ENCODE measurements at places on chromosomes 3 and 15.

- DNase-seq: no peak
Measured at GRCh38 chr15:79434361-79434760, 2.2 kb downstream of the MINAR1 start.

DNA sequence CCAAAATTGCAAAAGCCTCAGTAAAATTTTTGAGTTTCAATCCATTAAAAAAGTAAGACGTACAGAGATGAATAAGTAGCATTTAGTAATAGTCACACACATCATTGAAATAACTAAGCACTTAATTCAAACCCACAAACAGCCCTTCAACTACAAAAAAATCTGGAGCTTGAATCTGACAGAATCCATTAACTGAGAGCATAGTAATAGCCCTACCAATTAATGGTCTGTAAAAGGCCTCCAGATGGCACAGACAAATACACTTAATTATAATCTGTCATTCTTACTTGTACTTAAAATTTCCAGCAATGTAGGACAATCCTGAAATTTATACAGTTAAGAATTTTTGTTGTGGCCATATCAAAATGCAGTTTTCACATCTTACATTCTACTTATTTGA is 246.9 kb downstream of the VGLL3 start:
- no peak for DNase-seq

GRCh38 chr3:120169407-120169806 is 75.2 kb upstream of the GSK3B start:
- no peak for DNase-seq

DNA sequence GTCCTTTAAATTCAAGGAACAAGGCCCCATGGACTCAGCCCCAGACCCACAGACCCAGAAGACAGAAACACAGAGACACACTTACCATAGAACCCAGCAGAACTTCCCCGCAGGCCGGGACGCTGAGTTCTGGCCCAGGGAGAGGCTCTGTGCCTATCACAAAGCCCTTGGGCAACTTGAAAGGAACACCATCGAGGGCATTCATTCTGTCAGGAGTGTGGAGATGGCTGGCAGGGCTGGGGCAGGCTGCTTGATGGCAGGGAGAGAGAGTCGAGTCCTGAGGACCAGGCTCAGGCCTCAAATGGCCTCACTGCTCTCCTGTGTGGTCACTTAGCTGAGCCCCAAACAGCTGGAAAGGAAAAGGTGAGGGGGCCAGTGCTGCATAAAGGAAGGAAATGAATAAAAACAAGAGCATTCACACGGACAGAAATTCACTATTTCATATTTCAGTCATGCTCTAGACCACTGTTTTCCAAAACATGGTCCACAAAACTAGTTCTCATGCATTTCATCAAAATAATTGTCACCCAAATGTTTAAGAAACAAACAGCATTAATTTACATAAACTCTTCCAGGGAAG is 8.9 kb downstream of the UBAP1L start:
- no peak for DNase-seq

- DNase-seq: peak; percentile 71
Measured at GRCh38 chr15:39286706-39287105, 294.2 kb upstream of the THBS1 start.

DNA sequence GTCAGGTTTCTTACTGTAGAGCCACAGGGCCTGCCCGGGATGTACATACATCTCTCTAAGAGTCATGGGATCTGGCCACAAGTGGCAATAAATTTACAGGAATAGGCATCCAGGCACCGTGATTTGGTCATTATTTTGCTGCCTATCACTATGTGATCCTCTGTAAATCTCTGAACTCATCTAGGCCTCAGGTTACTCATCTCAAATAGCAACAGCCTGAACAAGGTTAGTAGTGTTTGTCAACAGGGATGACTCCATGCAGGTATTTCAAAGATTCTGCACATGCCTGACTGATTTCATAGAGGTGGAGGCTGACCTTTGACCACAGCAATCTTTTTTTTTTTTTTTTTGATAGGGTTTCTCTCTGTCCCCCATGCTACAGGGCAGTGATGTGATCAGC is 88.8 kb upstream of the TBL1XR1 start:
- peak; percentile 32 for DNase-seq

GRCh38 chr3:184491867-184492615 is 69.5 kb upstream of the EPHB3 start:
- DNase-seq: peak; percentile 63

DNA sequence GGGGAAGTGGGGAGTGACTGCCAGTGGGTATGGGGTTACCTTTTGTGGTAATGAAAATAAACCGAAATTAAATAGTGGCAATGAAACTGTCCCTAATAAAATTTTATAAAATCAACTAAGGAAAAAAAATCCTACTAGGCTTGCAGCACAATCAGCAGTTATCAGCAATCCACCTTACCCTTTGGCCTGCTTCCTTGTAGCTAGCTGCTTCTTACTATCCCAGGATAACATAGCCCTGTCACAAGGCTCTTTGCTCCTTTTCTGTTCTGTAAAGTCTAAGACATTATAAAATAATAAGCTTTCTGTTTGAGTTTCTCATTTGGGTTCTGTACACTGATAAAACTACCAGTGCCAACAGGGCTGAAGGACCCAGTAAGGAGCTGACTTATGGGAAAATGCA is 23.0 kb upstream of the CTXND1 start:
- no peak for DNase-seq

GRCh38 chr3:24674261-24674660 is 179.6 kb upstream of the THRB start:
- no peak for DNase-seq

DNA sequence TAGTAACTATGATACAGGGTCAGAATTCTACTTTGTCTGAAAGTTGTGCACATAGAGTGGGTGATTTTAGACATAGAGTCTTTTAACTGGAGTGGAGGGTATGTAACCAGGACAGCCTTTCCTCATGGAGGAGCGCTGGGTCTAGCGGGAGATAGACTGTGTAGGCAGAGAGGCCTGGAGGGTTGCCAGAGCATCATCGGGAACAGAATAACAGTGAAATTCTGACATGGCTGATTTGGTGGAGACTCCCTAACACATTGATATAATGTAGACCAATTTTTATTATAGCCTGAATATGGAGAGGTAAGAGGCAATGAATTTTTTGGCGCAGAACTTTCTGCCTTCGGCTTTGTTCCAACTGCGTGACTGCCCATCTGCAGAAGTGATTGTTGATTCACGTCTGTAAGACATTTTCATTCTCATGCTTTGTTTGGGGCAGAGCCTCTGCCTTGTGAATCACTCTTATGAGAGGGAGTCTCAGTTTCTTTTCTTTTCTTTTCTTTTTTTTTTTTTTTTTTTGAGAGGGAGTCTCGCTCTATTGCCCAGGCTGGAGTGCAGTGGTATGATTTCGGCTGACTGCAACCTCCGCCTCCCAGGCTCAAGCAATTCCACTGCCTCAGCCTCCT is 16.0 kb downstream of the LPP start:
- DNase-seq: no peak

DNA sequence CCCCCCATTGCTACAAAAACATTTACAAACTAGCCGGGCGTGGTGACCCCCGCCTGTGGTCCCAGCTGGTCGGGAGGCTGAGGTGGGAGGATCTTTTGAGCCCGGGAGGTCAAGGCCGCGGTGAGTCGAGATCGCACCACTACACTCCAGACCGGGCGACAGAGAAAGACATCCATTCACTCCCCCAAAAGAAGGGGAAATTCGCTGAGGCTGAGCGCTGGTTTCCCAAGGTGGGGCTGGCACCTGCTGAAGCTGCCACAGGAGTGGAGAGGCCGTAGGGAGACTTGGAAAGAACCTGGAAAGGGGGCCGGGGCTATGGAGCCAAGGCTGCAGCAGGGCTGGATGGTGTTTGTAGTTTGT is 732 bp upstream of the CRTC3 start:
- no peak for DNase-seq

DNA sequence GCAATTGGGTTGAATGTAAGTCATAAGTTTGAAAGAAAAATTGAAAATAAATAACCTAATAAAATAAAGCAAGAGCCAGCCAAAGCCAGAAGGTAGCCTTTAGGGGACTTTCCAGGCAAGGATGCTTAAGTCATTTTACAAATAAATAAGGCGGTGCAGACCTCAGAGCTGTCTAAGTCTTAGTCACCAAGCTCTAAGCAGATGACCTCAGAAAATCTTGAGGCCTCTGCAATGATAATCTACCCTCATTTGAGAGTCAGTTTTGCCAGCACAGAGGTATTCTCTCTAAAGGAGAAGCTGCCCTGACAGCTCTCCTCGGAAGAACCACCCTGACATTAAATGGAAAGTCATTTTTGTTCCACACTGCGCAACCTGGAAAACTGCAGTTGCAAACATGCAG is 113.9 kb downstream of the OXNAD1 start:
- peak; percentile 16 for DNase-seq

DNA sequence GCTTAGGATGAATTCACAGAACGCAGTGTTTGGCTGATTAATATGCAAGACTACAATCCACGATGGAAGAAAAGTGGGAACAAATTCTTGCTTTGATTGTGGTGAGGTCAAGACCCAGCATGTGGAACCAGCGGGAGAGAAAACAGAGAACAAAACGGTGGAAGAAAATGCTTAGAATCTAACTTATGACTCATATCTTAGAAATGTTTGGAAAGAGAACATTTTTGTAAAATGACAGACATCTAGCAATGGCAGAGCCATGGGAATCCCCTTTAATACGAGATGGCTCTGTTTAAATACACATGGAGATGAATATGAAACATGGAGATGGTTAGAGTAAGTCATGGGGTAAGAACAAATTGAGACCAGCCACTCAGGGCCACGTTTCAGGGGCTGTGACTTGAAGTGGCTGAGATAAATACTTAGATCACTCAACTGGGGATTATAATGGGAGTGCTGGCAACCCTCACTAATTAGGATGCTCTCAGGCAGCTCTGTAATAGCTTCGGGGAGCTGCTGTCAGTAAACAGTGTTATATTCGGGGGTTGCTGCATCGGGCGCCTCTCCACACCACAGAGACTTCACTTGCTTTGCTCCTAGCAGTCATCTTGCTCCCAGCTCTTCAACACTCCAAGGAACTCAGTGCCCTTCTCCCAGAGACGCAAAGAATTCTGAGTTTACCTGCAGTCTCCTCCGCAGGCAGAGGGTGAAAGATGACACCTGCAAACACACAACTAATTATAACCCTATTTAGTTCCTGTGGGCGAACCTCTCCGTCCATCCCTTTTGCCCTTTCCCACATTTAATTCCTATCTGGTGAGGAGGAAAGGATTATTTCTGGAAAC is 68.0 kb upstream of the ONECUT1 start:
- no peak for DNase-seq

DNA sequence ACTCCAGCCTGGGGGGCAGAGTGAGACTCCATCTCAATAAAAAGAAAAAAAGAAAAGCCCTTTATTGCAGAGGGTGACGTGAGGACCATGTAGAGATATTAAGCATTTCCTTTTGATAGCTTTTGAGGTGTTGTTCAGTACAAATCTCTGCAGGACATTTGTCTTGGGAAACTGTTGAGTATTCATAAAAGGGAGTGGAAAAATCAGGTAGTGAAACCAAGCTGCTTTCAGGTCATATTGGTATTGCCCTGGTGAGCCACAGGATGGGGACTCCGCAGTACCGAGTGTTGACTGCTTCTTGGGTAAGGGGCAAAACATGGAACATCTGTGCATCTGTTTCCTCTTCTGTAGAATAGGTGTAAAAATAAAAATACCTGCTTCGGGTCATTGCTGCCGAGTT is 9.9 kb downstream of the ITPR1 start:
- DNase-seq: no peak

DNA sequence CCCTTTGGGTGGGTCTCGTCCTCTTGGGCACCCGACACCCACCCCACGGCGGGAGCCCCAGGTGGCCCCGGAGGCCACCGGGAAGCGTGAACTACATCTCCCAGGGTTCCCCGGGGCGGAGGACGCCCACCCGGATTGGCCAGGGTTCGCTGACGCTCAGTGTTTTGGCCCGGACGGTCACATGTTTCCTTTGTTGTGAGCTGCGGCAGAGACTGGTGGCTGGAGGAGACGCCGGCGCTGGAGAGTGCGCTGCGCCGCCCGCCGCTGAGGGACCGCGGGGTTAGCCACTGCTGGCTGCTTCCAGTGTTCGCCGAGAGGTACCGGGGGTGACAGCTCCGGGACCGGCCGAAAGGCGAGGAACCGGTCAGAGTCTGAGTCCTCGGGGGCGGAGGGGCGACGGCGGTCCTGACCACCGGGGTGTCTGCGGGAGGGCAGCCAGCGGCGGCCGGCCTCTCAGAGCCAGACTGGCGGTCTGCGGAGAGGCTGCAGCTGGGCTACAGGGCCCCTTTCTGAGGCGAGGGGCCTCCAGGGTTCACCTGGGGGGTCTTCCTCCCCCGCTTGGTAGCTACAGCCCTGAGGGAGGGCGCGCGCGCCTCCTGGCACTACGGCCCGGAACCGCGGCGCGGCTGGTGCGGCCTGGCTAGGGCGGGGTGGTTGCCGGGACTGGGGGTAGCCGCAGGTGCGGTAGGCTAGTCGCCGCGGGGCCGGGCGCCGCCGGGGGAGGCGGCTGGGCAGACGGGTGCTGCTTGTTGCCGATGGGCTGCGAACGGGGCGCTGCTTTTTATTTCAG is at the start of gene KLHL24:
Gene KLHL24 (plus strand): TSS at position 193 of the 790 bp plus-strand sequence. CDS start 14,734 bp downstream, outside the sequence.
- DNase-seq: peak; percentile 91

DNA sequence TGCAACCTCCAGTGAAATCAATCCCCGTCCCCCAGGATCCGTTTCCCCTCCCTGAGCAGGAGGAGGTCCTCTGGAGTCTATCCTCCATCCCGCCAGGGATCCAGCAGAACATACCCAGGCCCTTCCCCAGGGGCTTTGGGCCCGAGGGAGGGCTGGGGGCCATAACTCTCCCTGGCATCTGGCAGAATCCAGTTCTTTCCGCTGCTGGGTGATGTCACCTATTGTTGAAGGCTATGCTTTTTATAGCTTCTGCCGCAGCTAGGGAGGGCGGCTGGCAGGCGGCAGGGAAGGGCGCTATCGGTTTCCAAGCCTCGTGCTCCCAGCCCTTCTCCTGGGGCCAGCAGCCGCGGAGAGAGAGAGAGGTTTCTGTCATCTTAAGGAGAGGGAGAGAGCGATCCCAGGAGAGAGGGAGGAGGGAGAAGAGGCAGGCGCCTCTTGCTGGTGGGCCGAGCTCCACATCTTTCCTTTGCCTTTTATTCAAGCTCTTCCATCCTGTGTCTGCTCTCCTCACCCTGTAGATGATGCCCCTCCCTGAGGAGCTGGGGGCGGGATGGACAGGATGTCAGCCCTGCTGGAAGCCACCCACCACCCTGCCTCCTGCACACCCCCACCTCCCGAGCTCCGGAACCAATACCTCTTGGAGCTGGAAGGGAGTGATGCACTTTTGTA is 120.1 kb downstream of the ANP32A start:
- peak; percentile 48 for DNase-seq

- DNase-seq: peak; percentile 79
Measured at GRCh38 chr15:69735121-69735520, 282.5 kb downstream of the RPLP1 start.

- peak; percentile 12 for DNase-seq
Measured at GRCh38 chr15:30905821-30906220, 2.1 kb downstream of the FAN1 start.

All from amniotic epithelial cell (primary cell).